ENCODE measurements at places on chromosomes 3 and 15. TPM values are rescaled to one million over a fixed set of nuclear protein-coding genes. Genes with fewer than 3 reads are reported as not detected.
A peak's percentile ranks its signal among the peaks of the same experiment; 100 is the strongest.

Gene GOLGA6B
- total RNA-seq, result not detected

DNA sequence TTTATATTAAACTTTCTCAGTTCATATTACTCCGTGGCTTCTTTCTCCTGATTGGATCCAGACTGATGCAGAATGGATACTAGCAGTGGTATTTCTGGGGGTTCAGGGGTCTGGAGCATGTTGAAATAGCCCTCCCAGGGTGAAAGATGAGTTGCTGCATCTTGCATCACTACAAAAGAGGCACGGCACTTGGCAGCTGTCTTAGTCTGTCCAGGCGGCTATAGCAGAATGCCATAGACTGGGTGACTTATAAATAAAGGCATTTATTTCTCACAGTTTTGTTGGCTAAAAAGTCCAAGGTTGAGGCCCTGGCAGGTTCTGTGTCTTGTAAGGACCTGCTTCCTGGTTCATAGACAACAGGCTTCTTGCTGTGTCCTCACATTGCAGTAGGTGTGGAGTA is 660 bp upstream of the BCL2L10 start:
- no peak for DNase-seq

DNA sequence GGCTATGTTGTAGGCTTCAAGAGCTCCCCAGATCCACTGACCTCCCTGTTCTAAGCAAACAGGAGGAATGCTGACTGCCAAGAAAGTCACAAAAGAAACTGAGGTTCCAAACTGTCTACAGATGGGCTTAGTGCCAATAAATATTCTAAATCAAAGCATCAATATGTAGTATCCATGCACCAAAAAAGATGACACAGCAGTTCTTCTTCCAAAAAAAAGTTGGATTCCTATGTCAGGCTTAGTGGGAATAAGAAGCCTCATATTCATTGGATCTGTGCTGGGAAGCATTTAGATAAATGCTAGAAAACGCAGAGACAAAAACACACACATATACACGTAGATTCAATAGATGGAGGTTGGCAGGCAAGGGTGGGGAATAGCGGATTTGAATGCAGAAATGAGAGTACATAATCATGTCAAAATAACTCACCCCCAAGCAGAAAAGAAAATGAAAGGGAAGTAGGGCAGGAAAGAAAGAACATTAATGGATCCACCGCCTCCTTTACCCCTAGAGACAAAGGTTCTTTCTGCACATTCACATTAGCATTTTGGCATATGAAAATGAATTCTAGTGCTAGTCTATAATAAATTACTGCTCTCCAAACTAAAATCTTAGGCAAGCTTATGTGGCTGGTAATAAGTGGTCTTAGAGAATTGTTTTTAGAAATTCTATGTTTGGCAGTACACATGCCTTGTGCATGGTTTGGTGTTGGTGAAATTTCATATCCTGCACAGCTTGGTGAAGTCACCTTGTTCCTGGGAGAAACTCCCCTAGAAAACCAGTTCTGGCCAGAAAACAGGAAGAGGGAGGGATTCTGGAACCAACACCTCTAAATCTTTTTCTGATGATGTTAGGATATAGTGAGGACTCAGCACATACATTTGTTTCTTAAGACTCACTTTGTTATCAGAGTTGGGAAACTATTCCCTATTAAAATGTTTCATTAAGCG is 283.4 kb downstream of the LSAMP start:
- no peak for DNase-seq

- no peak for DNase-seq
These were observed 87.4 kb upstream of the CCNL1 start for GRCh38 chr3:157247391-157247790.

Gene FSIP1
- 12.1 TPM for total RNA-seq

- DNase-seq, result no peak
These were observed 320.2 kb upstream of the TBC1D5 start for GRCh38 chr3:18062657-18063025.

DNA sequence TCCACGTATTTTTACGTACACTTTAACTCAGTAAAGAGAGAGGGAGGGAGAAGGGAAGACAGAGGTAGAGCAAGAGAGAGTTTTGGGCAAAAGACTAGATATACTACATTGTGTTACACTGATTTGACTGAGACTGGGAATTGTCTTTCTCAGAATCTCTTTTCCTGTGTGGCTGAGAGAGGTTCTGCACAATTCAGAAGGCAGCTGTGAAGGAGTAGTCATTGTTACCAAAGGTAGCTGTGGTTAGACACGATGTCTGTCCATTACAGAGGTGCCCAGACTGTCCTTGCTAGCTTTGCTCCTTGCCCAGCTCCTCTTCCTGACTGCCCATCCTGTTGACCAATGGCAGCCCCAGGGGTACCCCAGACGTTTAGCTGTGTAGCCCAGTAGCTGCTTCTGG is 577.5 kb upstream of the CBLB start:
- DNase-seq, result no peak

GRCh38 chr15:76006136-76006778 is 6.0 kb downstream of the NRG4 start:
- no peak for DNase-seq

GRCh38 chr3:138774529-138775253 is 60.0 kb downstream of the PIK3CB start:
- DNase-seq, result no peak

DNA sequence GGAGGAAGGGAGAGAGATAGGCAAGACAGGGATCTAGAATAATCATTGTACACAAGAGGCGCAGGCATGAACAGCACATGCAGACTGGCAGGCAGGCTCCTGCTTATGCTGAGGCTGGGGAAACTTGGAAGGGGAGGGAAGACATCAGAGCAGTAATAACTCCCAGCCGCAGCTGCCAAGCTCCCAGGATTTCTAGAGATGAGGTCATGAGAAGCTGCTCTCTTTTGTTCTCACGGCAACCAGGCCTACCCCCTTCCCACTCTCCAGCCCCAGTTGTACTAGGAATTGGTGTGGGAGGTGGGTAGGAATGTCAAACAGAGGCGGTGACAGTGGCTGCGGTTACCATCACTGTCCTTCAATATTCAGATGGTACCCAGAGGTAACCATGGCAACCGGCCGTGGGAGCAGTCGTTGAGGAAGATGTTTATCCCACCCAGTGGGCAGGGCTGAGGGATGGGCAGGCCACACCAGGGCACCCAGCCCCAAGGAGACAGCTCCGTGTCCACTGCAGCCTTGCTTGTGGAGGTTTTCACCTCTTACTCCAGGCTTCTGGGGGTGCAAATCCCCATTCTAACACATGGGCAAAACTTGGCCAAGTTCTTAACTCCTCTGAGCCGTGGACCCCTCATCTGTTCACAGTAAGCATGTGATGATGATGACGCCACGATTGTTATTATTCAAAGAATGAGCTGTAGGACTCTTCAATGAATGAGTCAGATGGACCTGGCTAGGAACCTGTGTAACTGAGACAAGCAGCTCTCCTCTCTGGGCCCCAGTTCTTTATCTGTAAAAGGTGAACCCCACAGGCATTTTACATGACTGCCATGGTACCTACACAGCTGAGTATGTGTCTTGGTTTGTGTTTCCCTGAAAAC is 360.8 kb upstream of the PROK2 start:
- peak; percentile 14 for DNase-seq

GRCh38 chr3:187954516-187954872 is 199.5 kb upstream of the LPP start:
- no peak for DNase-seq

GRCh38 chr15:49675041-49675440 is 54.2 kb downstream of the DTWD1 start:
- DNase-seq, result no peak

DNA sequence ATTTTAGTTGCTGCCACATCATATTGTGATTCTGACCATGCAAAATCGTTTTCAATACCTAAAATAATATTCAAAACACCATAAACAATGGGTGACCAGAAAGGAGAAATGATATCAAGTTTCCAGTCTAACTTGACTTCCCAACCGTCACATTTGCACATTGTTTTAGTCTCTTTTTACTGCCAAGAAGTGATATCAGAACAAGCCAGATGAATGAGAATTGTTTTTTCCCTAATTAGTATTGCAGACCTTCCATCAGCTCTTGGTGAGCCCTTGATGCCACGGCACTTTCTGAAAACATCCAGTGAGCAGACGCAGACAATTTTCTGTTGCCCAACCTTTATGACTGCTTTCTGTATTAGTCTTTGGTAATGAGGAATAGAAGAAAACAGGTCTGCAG is 62.5 kb downstream of the SPATA16 start:
- DNase-seq, result no peak

DNA sequence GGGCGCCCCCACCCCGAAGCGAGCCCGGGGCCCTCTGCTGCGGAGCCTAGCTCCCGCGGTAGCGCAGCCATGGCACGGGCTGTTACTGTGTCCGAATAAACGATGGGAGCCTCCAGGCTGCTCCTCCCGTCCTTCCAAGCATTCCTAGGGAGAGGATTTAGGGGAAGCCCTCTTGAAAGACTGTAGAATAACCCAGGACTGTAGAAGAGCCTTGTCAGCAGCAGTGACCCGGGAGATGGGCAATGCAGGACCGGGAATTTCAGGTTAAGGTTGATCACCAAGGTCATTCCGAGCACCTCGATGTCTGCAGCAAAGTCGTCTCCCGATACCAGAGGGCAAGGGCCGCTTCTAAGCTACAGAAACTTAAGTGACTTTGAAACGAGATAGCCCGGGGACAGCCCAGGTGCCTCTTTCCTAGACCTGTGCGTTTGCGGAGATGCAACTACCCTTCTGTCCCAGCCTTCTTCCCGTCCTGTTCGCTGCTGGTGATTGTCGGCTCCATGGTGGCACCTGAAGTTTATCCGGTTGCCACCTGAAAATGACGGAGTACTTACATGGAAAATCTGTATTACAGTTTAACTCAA is 753 bp upstream of the MYO5A start:
- peak; percentile 17 for DNase-seq

Data from mucosa of descending colon (tissue), 3 donors.